ENCODE measurements at places on chromosomes 13 and 19.
A peak's percentile ranks its signal among the peaks of the same experiment; 100 is the strongest.

GRCh38 chr13:103634066-103634465 is 567.8 kb upstream of the SLC10A2 start:
- no peak for DNase-seq

GRCh38 chr19:15452111-15453047 is 2.6 kb upstream of the WIZ start:
- peak; percentile 91 for DNase-seq

- DNase-seq: no peak
Observed at GRCh38 chr13:80274643-80275042, 66.3 kb downstream of the SPRY2 start.

DNA sequence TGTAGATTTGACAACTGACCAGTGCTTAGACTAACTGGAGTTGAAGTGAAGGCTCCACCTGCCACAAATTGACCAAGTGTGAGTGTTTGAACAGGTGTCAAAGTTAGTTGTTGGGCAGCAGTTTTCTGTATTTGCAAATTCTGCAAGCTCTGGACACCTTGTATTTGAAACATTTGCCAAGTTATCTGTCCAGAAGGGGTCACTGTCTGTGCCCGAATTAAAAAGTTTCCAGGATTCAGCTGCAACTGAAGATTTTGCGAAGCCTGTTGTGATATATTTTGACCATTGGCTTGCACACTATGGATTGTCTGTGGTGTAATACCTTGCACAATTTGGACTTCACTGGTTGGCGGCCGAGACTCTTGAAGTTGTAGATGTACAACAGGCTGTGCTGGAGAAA is 1690.7 kb downstream of the SLITRK5 start:
- no peak for DNase-seq

DNA sequence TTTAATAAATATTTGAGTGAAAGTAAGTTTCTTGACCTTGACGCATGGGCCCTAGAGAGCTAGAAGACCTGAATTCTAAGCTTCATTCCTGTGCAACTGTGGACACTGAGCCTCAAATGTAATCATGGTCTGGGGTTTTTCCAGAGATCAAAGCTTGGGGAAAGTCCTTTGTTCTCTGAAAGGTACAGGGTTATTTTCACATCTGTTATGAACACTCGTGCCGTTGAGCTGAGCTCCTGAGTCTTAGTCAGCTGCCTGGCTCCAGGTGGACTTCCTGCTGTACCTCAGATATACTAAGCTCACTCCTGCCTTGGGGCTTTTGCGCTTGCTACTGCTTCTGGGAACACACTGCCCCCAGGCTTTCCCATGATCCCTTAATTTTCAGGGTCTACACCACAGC is 7.5 kb upstream of the ZBTB32 start:
- no peak for DNase-seq

DNA sequence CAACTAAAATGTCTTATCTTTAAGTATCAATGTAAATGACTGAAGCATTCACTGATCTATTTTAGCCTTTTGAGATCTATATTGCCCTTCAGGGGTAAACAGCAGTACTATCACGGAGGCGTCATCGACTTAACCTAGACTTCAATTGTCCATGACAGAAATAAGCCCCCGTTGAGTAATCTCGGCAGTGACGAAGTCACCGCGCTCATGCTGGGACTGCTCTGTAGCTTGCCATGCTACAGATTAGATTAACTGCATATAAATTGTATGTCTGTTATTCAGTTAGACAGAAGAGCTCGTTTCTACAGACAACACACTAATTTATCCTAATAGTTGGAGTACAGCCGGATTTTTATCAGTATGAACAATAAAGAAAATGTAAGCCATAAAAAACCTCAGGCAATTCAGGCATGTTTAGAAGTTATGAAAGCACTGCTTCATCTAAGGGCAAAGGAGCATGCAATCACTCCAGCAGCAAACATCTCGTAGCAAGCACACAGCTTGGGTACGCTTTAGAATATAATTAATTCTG is 56.6 kb downstream of the TUBGCP3 start:
- DNase-seq: no peak

GRCh38 chr13:46668302-46668720 is 115.3 kb downstream of the LRCH1 start:
- no peak for DNase-seq

- DNase-seq: peak; percentile 89
Observed at GRCh38 chr19:11797491-11797890, 832 bp upstream of the ZNF491 start.

DNA sequence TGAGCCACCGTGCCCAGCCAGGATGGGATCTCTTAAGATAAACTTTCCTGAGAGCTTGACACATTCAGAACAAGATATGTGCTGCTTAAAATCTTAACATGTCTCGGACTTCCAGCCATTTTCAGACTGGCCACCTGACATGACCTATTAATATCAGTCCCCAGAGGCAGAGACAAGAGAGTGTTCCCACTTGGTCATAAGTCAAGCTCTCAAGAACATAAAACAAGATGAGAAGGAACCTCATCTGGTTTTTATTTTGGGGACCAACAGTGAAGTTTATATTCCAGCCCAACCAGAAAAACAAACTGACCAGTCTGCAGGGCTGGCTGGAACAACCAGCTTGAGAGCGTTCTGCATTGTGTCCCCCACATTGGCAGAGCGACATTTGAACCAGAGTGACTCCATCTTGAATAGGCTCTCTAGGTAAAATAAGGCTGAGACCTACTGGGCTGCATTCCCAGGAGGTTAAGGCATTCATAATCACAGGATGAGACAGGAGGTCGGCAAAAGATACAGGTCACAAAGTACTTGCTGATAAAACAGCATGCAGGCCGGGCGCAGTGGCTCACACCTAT is 21.8 kb upstream of the PLEKHF1 start:
- DNase-seq: no peak

All from ureter (tissue), 1 donor.